ENCODE measurements at places on chromosomes 12 and 14.

- DNase-seq = no peak
Observed at GRCh38 chr12:109451400-109451799, 25.7 kb downstream of the KCTD10 start.

- DNase-seq = no peak
Observed at GRCh38 chr14:72715850-72716228, 178.1 kb downstream of the DPF3 start.

GRCh38 chr14:97523936-97524335 is 726.8 kb downstream of the VRK1 start:
- no peak for DNase-seq

- no peak for DNase-seq
Observed at GRCh38 chr12:24551163-24551786, 397.6 kb downstream of the BCAT1 start.

DNA sequence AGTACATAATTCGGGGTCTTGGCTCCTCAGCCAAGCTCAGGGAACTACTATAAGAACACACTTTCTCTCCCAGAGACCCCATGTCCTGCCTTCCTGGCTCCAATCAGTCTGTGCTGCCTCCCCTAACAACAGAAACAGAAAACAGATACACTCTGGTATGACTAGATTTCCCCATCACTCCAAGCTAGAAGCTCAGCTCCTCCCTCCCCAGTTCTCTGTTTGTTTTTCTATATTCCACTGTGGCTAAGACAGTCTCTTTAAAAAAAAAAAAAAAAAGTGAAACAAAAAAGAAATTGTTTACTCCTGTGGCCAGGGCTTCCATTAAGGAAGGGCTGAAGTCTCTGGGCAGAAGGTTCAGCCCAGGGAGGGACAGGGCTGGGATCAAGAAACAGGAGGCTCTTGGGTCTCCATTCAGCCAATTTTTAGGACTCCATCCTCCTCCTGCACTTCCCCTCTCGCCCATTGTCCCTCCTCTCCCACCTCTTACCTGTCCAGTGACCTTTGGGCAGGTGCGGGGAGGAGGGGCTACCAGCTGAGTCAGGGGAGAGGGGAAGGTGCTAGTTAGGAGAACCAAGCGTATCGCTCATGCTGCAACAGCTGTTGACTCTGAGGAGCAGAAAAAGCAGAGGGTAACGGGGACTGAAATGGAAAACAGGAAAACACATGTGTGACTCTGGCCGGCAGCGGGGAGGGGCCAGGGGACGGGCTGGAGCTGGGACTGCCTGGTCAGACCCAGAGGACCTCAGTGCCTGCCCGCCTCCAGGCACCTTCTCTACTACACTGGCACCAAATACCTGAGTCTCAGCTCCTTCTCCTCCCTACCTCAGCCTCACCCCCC is 4.1 kb upstream of the SLC7A7 start:
- DNase-seq = no peak

DNA sequence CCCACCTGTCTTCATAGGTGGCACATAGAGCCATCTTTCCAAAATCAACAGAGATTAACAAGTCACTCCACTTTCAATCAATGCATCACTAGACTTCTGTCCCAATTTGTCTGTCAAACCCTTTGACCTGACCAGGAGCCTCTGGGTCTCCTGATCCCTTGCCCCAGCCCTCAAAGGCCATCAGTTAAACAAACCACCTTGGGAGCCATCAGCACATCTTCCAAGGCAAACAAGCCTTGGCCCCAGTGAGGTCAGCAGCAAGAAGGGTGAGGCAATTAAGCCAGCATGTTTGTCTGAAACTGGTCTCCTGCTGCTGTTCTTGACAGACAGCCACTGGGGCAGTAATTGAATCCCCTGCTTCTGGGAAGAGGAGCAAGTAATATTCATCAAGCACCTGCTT is 742.8 kb upstream of the TBX3 start:
- no peak for DNase-seq

- no peak for DNase-seq
Observed at GRCh38 chr12:97005646-97006045, 98.6 kb downstream of the NEDD1 start.

DNA sequence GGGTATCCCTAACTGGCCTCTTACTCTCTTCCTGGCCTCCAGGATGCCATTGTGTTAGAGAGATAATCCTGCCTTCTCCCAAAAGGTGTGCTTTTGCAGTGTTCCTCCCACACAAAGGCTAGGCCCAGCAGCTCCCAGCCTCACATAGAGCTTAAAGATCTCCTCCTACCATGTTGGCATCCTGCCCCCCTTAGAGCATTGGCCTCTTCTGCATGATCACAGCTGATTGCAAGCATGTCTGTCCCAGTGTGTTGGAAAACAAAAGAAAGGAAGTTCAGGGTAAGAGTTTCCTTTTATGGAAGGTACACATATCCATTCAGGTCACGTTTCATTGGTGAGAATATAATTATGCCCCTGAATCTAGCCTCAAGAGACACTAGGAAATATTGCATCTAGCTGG is 405.4 kb downstream of the TMTC2 start:
- no peak for DNase-seq

GRCh38 chr14:70847406-70848090 is 38.2 kb upstream of the MAP3K9 start:
- no peak for DNase-seq

- DNase-seq = no peak
Observed at GRCh38 chr14:52802597-52802996, 11.2 kb upstream of the GNPNAT1 start.

DNA sequence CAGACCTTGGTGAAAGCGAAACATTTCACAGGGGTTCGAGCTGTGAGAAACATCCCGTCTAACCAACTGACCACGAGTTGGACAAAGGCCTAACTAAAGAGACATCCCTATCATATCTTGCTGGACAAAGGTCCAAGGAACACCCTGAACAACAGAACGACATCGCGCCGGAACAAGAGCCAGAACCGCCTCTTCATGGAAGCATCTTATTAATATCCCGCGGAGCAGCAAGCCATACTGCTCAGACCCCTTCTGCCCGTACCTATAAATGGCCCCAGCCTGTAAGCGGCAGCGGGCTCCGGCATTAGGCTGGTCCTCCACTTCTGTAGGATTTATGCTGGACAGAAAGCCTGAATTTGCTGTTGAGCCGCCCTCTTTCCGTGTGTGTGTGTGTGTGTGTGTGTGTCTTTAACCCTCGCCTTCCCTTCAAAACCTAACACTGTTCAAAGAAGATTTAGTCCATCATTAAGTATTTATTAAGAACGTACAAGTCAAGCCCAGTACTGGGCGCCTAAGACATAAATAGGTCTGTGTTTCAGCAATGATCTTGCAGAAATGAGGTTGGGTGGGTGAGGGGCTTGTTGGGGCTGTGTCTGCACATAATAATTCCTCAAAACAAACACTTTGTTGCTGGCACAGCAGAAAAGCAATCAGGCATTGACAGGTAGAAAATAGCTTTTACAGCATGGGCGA is 1.9 kb downstream of the SLC6A15 start:
- no peak for DNase-seq

GRCh38 chr12:75099210-75099609 is 110.4 kb downstream of the KCNC2 start:
- no peak for DNase-seq

GRCh38 chr12:128365651-128366231 is 98.8 kb downstream of the TMEM132C start:
- DNase-seq = no peak

DNA sequence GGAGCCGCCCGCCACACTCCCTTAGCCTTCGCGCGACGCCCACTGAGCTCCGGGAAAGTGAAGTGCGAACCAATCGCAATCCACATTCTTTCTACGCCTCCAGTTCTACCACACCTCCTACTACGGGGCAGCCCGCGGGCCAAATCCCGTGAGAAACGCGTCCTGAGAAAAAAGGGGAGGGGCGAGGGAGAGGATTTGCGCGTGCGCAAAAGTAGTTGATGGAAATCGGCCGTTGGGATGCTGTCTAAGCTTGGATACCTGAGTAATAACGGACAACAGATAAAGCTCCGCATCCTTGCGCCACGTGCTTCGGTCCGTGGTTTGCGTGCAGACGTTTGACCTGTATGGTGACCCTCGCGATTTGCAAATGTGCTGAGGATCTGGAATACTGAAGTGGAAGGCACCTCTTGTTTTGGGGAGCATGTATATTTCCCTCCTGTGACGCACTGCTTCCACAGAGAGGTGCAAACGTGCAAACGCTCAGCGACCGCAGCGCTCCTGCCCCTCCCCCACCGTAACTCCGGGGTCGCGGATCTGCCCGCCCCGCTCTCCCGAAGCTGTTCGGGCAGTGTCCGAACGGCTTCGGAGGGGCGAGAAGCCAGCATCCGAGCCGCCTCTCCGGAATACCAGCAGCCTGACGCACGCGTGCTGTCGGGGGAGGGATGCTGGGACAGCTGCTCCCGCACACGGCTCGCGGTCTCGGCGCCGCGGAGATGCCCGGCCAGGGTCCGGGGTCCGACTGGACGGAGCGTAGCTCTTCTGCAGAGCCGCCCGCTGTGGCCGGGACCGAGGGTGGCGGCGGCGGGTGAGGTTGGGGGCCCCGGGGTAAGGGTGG is at the start of the genes FAM216A and GPN3:
TSS of gene FAM216A (plus strand) at position 632 of the 835 bp plus-strand sequence. CDS start at position 663, 31 bp downstream.
TSS of gene GPN3 (minus strand) at position 44 of the 835 bp plus-strand sequence. CDS start 54 bp downstream, outside the sequence.
- peak; percentile 89 for DNase-seq

DNA sequence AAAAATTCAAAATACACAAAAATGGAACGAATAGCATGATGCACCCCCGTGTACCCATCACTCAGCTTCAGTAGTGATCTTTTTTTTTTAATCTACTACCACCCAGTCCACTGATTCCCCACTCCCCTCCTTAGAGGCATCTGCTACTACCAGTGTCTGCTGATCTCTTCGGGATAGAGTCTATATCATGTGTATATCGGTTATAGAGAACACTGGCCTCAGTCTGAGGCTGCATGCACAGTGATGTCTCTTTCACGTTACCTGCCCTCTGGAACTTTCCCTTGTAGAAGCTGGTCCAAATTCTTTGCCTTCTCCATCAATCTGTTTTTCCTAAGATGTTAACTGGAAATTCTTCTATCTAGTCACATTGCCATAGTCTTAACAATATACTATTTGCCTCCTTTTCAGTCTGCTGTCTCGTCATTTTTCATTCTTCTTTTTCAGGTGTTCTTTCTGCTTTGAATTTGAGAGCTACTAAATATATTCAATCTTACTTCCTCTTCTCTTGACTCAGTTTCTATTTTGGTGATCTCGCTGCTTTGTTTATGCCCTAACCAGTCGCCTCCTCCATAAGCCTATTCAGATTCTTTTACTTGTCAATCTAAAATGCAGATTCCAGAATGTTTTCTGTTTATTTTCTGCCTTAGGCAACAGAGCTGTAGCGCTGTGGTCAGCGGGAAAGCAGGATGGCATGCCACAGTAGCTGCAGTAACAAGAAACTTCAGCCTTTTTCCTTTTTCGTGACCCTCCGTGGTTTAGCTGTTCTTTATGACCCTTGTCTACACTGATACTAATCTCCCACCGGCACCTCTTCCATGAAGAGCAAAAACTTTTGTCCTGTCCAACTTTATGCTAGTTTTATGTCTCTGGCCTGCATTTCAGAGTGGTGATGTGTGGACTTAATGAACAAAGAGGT is 67.0 kb downstream of the FBXW8 start:
- no peak for DNase-seq

GRCh38 chr14:20489093-20489994 is 16.0 kb upstream of the RNASE10 start:
- DNase-seq = no peak

DNA sequence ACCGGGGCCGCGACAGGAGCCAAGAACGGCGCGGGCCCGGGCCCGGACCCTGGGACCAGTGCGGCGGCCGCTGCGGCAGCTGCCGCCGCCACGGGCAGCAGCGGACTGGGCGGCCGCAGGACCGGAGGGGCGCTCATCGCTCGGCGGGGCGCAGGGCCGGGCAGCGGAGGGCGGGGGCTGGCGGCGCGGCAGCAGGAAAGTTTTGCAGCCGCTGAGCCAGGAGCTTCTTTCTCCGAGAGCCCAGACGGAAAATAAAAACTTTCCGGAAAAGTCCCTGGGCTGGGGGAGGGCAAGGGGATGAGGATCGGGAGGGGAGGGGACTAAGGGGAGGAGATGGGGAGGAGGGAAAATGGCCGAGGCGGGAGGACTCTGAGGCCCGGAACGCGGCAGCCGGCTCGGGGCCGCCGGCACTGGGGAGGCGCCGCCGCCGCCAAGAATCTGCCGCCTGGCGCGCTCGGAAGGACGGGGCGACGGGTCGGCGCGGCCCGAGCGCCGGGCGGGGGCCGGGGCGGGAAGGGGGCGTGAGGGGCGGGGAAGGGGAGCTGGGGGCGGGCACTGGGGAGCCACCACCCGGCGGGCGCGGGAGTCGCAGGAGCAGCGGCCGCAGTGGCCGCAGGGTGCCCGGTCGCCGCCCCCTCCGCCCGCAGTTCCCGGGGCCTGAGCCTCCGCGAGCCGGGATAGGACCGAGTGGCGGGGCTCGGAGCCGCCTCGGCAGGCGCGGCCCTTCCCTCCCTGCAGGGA is at the start of gene PRKD1:
TSS of gene PRKD1 (minus strand) at position 472 of the 741 bp plus-strand sequence.
- DNase-seq = no peak

- DNase-seq = no peak
Observed at GRCh38 chr14:103279142-103280025, 54.7 kb upstream of the EIF5 start.

GRCh38 chr12:8493084-8493483 is 20.2 kb upstream of the CLEC4D start:
- no peak for DNase-seq

GRCh38 chr12:4960547-4960946 is 50.8 kb downstream of the KCNA1 start:
- no peak for DNase-seq

- no peak for DNase-seq
Observed at GRCh38 chr14:72742118-72742837, 151.6 kb downstream of the DPF3 start.

DNA sequence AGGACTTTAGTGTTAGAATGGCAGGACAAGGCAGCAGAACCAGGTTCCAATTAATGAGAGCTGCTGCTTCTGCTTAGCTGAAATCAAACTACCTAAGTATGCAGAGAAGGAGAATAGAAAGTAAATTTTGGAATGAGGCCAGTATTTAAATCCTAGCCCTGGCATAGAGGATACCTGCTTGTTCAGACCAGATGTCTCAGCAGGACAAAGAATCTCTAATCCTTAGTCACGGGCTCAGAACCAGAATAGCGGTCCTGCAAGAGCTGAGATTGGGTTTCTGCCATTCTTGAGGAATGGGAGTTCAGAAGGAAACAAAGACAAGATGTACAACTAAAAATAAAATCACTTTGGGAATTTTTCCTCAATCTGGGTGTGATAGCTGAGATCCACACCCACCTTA is 550.8 kb upstream of the TMEM132C start:
- DNase-seq = no peak

DNA sequence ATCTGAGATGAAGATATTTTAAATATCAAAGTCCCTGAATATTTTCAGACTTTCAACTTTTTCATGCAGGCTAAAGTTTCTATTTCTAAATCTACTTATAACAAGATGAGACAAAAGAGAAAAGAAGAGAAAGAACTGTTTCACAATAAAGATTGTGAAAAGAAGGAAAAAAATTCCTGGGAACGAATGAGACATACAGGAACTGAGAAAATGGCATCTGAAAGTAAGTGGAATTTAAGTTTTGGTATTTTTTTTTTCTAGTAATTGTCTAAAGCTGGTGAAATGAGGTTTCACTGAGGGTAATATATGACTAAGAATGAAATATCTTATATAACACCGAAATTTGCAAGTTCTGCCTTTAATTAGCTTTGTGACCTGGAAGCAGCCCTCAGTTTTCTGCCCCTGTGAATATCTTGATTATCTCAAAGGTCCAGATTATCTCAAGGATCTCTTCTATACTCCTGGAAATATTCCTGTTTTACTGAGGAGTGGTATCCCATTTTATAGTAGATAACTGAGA is 55.7 kb upstream of the PRPF39 start:
- no peak for DNase-seq
